SHP77 (cell line): ENCODE measurements at places on chromosomes 5 and 9.

GRCh38 chr5:90398726-90399125, 10.8 kb downstream of the CETN3 start:
- DNase-seq: no peak

GRCh38 chr5:36958612-36959011, 82.0 kb downstream of the NIPBL start:
- no peak for DNase-seq

- DNase-seq: no peak
Observed at GRCh38 chr5:138772986-138773594, 19.9 kb downstream of the CTNNA1 start.

DNA sequence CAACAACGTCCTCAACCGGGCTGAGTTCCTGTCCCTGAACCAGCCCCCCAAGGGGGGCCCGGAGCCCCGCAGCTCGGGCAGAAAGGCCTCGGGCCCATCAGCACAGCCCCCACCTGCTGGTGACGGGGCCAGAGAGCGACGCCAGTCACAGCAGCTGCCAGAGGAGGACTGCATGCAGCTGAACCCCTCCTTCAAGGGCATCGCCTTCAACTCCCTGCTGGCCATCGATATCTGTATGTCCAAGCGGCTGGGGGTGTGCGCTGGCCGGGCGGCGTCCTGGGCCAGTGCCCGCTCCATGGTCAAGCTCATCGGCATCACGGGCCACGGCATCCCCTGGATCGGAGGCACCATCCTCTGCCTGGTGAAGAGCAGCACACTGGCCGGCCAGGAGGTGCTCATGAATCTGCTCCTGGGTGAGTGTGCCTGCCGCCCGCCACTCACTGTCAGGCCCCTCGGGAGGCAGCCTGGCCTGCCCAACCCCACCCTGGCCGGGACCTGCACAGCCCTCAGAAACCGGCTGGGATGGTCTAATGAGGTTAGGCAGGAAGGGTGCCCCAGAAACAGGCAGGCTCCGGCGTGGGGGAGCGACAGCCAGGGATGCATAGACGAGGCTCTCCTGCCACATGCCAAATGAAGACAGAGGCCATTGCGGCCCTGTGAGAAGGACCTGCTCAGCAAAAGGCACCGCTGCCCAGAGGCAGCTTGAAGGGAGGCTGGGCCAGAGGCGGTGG, 678 bp downstream of the PLPP7 start:
- peak; percentile 10 for DNase-seq

- peak; percentile 56 for DNase-seq
Observed at GRCh38 chr5:134113902-134114875, at the start of gene TCF7. TCF7 (plus strand) TSS chr5:134114681; CDS start chr5:134114907, 226 bp downstream.
